ENCODE measurements at places on chromosomes 12 and 14. TPM values are rescaled to one million over a fixed set of nuclear protein-coding genes. Genes with fewer than 3 reads are reported as not detected.

- H3K4me3 ChIP-seq, result no peak overlapping the region
- H3K4me1 ChIP-seq, result no peaks in the 10 kb centered on the region
- no peaks in the 10 kb centered on the region for H3K27me3 ChIP-seq
These were observed 32.3 kb downstream of the NRDE2 start for GRCh38 chr14:90299408-90299807.

DNA sequence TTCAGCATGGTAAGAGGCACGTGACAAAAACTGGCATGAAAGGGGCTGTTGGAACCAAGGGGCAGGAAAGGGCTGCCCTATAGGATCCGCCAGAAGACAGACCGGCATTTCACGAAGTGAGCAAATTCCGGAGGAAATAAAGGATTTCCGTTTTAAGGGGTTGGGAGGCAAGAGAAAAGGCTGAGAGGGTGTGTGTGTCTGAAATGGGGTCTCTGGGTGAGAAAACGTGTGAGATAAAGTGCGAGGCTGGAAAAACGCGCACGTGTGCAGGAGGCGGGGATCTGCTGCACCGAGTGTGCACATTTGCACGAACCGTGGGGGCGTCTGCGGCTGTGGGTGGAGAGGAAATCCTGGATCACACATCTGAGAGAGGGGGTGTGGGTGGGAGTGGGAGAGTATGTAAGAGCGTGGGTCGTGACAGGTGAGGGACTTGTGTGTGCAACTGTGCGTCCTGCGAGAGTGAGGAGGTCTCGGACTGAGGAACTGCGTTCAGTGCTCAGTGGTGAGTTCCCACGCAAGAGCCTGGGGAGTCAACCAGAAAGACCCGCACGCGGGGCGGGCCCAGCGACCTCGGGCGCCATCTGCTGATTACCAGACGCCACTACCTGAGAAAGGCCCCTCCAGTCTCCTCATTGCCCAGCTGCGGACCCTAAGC is 37.0 kb upstream of the P2RX7 start:
- no peaks in the 10 kb centered on the region for H3K27me3 ChIP-seq
- no peaks in the 10 kb centered on the region for H3K36me3 ChIP-seq
- H3K27ac ChIP-seq, result peak overlapping the region; percentile 48
- DNase-seq, result peak; percentile 80
- peaks cover 15% of the 10 kb centered on the region for H3K4me1 ChIP-seq

DNA sequence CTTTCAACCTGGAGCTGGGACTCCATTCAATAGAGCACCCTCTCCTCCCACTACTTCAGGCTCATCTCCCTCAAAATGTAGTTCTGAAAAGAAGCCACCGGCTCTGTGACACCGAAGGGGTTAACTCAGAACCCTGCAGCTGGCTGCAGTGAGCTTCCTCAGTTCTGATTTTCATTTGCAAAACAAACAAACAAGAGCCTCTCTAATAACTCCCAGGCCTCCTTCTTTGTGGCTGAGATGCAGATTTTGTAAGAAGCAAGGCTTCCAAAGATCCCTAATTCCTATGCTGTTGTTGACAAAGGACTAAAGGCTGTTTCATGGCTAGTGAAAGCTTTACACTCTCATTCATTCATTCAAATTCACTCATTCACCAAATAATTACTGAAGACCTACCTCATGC is 333.4 kb upstream of the TBX3 start:
- H3K4me3 ChIP-seq, result no peak overlapping the region
- no peak for DNase-seq
- H3K27ac ChIP-seq, result no peak overlapping the region
- H3K27me3 ChIP-seq, result no peaks in the 10 kb centered on the region
- no peaks in the 10 kb centered on the region for H3K36me3 ChIP-seq
- no peaks in the 10 kb centered on the region for H3K4me1 ChIP-seq

DNA sequence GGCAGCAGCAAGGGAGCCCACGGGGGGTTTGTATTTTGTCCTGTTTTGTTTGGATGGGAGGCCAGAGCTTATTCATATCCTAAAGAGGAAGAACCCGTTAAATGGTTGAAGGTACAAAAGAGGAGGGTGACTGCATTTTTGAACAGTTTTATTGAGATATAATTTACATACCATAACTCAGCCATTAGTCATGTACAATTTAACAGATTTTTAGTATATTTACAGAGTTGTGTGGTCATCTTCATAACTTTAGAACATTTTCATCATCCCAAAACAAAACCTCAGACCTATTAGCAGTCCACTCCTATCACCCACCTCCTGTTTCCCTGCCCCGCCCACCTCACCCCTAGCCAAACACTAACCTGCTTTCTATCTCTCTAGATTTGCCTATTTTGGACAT is 12.6 kb downstream of the NRDE2 start:
- H3K4me3 ChIP-seq, result no peak overlapping the region
- no peaks in the 10 kb centered on the region for H3K27me3 ChIP-seq
- no peak for DNase-seq
- H3K4me1 ChIP-seq, result peaks cover 2% of the 10 kb centered on the region
- H3K27ac ChIP-seq, result no peak overlapping the region

- no peaks in the 10 kb centered on the region for H3K4me1 ChIP-seq
- H3K36me3 ChIP-seq, result no peaks in the 10 kb centered on the region
- no peak overlapping the region for H3K4me3 ChIP-seq
- no peaks in the 10 kb centered on the region for H3K27me3 ChIP-seq
- H3K27ac ChIP-seq, result no peak overlapping the region
- no peak for DNase-seq
These were observed 74.2 kb downstream of the DNAH10 start for GRCh38 chr12:123836292-123836691.

DNA sequence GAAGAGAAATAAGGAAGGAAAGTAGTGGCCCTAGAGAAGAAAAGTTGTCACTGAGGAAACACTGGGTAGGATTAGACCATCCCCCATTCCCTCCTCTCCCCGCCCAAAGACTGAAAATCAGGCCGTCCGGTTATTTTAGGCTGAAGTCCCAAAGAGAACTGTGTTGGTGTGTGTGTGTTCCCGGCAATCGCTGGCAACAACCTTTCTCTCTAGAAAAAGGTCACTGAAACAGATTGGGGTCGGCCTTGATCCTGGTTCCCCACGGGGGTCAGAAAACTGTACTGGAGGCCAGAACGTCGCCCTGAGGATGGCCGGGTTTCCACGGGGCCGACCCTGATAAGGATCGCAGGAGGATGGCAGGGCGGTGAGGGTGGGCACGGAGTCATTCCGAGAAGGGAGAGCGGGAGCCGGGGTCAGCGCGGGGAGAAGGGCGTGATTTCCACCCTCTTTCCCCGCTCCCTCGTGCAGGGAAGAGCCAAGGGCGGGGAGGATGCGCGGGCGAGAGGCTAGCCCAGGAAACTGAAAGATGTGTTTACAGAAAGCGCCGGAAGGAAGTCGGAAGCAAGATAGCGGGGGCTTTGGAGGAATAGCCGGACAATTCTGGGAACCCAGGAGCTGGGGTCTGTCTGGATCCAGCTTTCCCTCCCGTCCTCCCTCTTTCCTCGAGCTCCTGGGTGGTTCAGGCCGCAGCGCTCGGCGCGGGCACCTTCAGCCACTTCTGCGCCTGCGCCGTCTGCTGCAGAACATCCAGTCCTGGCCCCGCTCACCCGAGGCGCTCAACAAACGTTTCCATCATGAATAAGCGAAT is 25.3 kb upstream of the SPTLC2 start:
- H3K36me3 ChIP-seq, result no peaks in the 10 kb centered on the region
- peaks cover 15% of the 10 kb centered on the region for H3K4me1 ChIP-seq
- peak overlapping the region; percentile 62 for H3K4me3 ChIP-seq
- H3K27ac ChIP-seq, result peak overlapping the region; percentile 81
- peak; percentile 92 for DNase-seq

DNA sequence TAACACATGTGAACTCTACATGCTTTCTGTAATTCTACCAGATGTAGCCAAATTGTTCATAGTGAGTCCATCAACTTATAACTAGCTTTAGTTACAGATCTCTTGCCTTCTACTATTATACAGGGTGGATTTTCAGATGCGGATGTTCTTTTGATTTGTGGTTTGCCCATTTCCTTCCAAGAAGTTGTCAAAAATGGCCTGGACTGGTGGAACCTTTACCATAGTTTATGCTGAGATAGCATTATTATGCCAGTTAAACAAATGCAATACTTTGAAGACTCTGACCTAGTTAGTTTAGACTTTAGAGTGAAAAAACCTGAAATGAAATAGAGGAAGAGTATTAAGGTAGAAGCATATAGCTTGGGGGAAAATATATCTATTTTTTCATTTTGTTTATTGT is 27.4 kb upstream of the CFL2 start:
- no peaks in the 10 kb centered on the region for H3K27me3 ChIP-seq
- H3K27ac ChIP-seq, result no peak overlapping the region
- no peak for DNase-seq
- no peak overlapping the region for H3K4me3 ChIP-seq
- H3K4me1 ChIP-seq, result no peaks in the 10 kb centered on the region

DNA sequence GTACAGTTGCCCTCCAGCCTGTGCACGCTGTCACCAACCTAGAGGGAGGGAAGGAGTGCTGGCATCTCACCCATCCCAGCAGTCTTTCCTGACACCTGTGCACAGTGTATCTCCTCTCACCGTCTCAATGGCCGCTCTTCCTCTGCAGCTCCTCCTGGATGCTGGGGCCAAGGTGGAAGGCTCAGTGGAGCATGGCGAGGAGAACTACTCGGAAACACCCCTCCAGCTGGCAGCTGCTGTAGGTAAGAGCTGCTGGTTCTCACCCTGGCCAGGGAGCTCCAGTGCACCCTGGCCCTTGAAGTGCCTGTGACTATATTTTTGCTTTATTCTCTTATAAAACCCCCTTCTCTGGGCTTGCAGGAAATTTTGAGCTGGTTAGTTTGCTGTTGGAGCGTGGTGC is 68.7 kb upstream of the PWP1 start:
- H3K27ac ChIP-seq, result no peak overlapping the region
- no peaks in the 10 kb centered on the region for H3K27me3 ChIP-seq
- H3K4me1 ChIP-seq, result no peaks in the 10 kb centered on the region
- no peak overlapping the region for H3K4me3 ChIP-seq
- no peak for DNase-seq

DNA sequence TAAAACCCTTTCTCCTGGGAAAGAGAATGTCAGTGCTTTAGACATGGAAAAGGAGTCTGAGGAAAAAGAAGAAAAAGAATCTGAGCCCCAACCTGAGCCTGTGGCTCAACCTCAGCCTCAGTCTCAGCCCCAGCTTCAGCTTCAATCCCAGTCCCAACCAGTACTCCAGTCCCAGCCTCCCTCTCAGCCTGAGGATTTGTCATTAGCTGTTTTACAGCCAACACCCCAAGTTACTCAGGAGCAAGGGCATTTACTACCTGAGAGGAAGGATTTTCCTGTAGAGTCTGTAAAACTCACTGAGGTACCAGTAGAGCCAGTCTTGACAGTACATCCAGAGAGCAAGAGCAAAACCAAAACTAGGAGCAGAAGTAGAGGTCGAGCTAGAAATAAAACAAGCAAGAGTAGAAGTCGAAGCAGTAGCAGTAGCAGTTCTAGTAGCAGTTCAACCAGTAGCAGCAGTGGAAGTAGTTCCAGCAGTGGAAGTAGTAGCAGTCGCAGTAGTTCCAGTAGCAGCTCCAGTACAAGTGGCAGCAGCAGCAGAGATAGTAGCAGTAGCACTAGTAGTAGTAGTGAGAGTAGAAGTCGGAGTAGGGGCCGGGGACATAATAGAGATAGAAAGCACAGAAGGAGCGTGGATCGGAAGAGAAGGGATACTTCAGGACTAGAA is 6.1 kb downstream of the PNN start:
- no peak overlapping the region for H3K4me3 ChIP-seq
- DNase-seq, result no peak
- peaks cover 12% of the 10 kb centered on the region for H3K4me1 ChIP-seq

DNA sequence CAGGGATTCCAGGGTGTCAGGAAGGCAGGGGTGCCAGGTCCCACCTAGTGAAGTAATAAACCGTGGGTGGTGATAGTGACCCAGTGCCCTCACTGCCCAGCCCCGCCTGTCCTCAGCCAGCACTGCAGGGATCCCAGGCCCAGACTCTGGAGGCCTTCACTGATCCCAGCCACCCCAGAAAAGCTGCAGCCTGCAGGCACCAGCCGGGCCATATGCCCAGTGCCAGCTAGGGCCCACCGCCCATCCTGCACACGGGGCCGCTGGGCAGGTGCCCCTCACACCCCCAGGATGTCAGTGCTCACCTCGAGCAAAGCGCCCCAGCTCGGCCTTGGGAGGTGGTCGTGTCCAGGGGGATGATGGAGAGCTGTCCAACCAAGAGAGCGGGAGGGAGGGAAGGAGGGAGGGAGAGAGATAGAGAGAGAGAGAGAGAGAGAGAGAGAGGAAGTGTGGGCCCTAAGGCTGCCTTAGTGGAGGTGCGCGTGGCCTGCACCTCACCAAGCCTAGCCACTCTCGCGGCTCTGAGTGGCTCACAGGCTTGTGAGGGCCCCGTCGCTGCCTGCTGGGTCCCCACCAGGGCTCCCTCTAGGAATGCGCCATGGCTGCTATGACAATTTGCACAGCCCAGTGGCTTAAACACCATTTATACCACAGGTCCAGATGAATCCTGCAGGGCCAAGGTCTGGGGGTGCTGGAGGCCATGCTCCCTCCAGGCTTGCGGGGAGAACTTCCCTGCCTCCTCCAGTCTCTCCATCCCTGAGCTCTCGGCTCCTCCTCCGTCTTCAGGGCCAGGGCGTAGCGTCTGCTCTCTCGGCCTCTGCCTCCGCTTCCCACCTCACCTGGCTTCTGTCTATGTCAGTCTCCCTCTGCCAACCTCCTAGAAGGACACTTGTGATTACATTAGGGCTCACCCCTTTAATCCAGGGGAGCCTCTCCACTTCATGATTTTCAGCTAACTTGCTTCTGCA is 401.0 kb downstream of the TMEM121 start:
- H3K36me3 ChIP-seq, result no peaks in the 10 kb centered on the region
- H3K27me3 ChIP-seq, result no peaks in the 10 kb centered on the region
- no peak overlapping the region for H3K4me3 ChIP-seq
- DNase-seq, result peak; percentile 56
- H3K27ac ChIP-seq, result no peak overlapping the region

DNA sequence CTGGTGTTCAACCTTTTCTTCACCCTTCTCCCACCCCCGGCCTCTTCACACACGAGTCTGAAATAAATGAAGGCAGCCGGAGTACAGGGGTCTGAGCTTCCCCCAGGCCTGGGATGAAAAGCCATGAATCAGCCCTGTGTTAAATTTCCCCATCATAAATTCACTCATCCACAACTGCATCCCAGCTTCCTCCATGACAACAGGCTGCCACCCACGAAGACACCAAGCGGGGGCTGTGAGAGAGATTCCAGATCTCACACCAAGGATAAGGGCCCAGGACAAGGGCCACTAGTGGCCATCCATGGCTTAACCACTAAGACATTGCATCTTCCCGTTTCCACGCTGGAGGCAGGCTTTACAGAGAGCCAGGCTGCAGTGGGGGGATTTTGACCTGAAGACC is 93.9 kb upstream of the NCOR2 start:
- peaks cover 17% of the 10 kb centered on the region for H3K4me1 ChIP-seq
- no peaks in the 10 kb centered on the region for H3K27me3 ChIP-seq
- H3K36me3 ChIP-seq, result no peaks in the 10 kb centered on the region
- no peak overlapping the region for H3K4me3 ChIP-seq
- H3K27ac ChIP-seq, result no peak overlapping the region

DNA sequence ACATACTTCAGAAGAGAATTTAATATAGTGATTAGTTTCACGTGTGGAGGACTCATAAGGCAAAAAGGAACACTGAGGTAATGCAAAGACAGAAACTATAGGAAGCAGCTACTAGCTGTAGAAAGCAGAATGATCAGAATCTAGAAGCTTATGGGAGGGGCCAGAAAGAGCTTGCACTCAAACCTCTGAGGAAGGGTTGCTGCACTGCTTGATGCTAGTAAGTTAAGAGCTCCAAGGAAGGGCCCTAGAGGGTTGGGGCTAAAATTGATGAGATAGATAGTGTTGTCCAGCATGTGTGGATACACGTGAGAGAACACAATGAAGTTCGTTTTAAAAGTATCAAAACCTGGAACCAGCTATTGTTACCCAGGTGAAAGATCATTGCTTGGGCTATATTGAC is 311.1 kb downstream of the SLC6A15 start:
- DNase-seq, result no peak
- no peaks in the 10 kb centered on the region for H3K4me1 ChIP-seq
- H3K36me3 ChIP-seq, result no peaks in the 10 kb centered on the region

Gene SYCP3
- not detected for total RNA-seq

Gene KCNK13
- not detected for total RNA-seq

All from upper lobe of left lung (tissue), 6 donors.